ENCODE measurements at places on chromosomes 4 and X.

- DNase-seq, result no peak
These were observed 23.9 kb upstream of the HSD17B10 start for GRCh38 chrX:53458082-53458481.

DNA sequence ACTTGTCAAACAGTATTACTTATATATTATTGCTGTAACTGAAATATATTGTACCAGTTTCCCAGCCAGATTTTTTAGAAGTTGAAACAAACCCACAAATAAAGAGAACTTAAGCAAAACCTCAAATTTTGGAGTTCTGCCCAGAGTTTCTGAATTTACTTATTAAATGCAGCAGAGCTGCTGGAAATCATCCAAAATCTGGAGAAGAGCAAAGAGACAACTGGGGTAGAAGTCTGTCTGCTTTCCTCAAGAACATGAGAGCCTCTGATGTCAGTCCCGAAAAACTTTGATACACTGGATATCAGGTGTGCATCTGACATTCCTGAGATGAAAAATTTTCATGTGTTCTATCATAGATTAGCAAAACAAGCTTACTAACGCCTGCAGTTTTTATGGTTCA, 325.9 kb downstream of the NR3C2 start:
- DNase-seq, result no peak

DNA sequence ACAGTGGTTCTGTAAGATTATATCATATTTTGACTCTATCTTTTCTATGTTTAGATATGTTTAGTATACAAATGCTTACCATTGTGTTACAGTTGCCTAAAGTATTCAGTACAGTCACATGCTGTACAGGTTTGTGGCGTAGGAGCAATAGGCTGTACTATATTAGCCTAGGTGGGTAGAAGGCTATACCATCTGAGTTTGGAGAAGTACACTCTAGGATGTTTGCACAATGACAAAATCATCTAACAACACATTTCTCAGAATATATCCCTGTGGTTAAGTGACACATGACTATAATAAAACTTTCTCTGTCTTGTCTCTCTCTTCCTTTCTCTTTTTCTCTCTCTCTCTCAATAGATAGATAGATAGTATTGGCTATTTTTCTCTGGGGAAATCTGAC, 1053.1 kb downstream of the STIM2 start:
- DNase-seq, result no peak

- no peak for DNase-seq
These were observed 23.7 kb upstream of the FBXW7 start for GRCh38 chr4:152559641-152560040.

GRCh38 chr4:165175879-165176278, 31.5 kb upstream of the KLHL2 start:
- DNase-seq, result no peak

DNA sequence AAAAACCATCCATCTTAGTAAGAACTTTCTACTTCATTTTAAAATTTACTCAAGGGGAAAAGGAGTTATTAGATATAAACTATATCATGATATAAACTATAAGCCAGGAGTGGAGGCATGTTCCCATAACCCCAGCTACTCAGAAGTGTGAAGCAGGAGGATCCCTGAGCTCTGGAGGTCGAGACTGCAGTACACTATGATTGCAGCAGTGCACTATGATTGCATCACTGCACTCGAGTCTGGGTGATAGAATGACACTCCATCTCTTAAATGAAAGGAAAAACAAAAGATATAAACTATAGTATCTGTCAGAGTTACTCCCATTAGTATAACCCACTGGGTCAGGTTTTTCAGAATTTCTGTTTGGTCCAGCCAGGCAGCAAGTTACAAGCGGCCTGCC, 47.6 kb downstream of the RPS3A start:
- DNase-seq, result no peak

- DNase-seq, result no peak
These were observed 58.1 kb downstream of the RPS3A start for GRCh38 chr4:151157543-151157942.

GRCh38 chrX:17550011-17550410, 175.0 kb downstream of the NHS start:
- no peak for DNase-seq

DNA sequence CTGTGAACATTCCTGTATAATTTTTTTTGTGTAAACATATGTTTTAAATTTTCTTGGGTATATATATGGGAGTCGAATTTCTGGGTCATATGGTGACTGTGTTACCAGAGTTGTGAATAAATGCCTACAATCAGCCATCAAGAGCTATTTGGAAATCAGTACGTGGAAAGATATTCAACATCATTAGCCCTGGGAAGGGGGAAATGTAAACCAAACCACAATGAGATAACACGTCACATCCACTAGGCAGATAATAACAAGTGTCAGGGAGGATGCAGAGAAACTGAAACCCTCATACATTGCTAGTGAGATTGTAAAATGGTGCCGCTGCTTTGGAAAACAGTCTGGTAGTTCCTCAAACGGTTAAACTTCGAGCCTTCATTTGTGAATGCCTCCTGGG, 43.9 kb downstream of the LUZP4 start:
- no peak for DNase-seq

- no peak for DNase-seq
These were observed 3.3 kb downstream of the IL13RA1 start for GRCh38 chrX:118730500-118731247.

- DNase-seq, result no peak
These were observed 16.6 kb downstream of the MAGEA9B start for GRCh38 chrX:149570668-149571067.

Measured in activated effector memory CD4-positive, alpha-beta T cell treated with Interleukin-2 at 50 U/mL for 16 hours (primary cell).